ENCODE measurements at places on chromosomes 5 and 9.

DNA sequence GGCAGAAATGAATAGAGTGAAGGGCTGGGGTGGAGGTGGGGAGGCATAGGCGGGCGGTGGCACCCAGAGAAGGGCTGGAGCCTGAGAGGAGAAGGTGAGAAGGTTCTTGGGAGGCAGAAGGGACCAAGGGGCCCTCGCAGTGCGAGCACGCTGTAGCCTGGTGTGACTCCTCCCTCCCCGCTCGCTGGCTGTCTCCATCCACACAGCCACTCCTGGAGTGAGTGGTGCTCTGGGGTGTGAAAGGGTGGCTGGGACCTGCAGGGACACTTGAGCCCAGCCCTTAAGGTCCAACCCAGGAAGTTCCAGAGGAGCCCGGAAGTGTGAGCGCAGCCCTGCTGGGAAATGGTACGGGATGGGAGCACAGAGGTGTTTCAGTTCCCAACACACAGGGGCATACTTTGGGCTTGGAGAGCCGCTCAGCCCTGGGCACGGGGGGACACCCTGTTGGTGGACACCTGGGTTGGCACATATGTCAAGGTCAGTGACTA, 9.3 kb upstream of the SCGB3A1 start:
- no peak for DNase-seq

GRCh38 chr9:129182625-129183494, 4.8 kb upstream of the IER5L start:
- DNase-seq, result peak; percentile 68

DNA sequence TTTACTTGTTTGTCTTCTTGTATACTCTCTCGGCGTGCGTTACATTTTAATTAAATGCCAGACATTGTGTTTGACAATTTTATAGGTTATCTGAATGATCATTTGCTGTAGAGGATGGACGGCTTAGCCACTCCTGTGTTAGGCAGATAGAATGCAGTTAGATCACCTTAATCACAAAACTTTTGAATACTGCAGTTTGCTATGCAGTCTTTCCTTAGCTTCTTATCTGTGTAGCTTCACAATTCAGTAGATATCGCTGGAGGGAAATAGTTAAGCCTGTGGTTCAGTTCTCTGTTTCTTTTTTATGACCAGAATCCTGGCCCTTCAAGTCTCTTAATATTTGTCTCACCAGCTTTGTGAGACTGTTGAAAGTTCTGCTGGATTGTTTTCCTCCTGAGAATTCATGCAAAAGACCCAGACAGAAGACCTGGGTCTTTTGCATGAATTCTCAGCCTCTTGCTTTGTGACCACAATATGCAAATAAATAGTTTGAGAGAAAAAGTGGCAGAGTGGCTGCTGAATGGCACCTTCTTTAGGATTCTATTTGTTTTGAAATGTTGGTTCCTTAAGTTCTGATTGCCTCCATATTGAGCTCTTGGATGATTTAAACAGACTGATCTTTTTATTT, 40.2 kb downstream of the RASA1 start:
- DNase-seq, result no peak

DNA sequence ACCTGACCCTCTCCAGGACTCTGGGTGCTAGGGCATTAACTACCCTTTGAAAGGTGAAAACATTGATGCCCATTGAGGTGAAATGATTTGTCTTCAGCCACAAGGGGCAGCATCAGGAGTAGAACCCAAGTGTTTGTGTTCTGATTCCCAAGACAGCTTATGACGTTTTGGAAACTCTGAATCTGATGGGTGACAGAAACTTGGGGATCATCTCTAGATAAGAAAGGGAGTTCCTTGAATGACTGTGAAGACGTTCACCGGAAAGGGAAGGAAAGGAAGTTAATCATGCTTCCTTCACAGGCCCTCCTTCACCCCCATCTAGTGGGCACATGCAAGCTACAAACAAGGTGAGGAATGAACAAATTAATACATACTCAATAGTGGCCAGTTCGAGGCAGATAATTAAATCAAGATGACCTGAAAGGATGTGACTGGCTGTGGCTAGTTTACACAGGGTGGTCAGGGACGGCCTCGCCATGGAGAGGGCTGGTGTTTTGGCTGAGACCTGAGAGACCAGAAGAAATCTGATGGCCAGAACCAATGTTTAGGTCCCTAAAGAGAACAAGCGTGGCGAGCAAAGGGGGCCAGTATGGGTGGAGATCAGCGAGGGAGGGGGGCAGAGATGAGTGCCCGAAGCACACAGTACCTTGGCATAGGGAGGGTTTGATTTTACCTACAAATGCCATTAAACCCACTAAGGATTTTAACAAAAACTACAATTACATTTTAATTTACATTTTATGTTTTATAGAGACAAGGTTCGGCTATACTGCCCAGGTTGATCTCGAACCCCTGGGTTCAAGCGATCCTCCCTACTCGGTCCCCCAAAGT, 937 bp upstream of the SLC26A2 start:
- no peak for DNase-seq

DNA sequence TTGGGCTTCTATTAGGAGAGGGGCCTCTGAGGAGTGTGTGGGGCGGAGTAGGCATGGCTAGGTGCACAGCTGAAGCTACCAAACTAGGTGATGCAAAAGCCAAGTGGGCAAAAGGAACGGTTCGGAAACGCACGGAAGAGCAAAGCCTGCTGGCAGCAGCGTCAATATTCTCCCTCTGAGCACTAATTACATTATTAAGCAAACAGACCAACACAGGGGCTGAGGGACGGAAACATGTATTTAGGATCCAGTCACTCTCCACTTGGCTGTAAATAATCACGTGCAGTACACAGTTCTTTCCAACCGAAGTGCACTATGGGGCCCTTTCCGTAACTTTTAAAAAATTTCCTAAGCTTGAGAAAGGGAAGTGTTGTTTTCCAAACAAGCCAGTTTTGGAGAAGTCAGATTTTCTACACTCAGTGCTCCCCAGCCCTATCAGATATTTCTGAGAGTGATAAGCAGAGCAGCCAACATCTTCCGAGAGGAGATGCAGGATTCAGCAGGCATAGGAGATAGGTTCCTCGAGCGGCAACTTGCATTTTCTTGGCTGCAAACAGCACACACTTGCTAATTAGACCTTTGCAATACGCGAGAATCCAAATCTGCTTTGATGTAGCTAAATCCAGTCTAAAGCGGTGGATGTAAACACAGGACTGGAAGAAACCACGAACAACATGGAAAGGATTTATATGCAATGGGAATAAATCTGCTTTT, 217.2 kb upstream of the TBCA start:
- DNase-seq, result no peak

DNA sequence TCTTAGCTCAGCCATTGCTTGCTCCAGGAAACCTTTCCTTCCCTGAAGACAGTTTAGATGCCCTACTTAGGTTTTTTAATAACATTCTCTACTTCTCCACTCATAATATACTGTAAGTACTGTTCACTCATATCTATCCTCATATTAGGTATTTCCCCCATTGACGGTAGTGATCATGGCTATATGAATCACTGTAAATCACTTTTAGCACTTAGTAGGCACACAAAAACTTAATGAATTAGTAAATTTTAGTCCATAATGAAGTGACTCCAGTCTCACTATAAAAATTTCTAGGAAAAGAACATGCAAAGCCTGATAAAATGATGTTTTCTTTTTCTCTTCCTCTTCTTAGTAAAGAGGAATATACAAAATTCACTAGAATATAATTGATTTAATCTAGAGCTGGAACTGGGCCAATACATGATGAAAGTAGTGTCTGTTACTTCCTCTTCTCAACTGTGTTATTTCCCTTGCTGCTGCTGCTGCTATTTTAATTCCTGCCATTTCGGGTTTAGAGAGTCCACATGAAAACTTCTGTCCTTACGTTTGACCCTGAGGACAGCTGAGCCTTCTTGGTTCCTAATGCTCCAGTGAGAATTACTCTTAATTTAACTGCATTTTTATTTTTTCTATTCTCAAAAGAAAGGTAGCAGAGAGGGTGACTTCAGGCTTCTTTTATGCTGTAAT, 73.5 kb downstream of the LNPEP start:
- no peak for DNase-seq

GRCh38 chr5:172599204-172599567, 41.9 kb upstream of the NEURL1B start:
- DNase-seq, result no peak

GRCh38 chr5:3299441-3299840, 296.2 kb upstream of the IRX1 start:
- DNase-seq, result no peak

GRCh38 chr9:114476891-114477469, 28.3 kb downstream of the WHRN start:
- DNase-seq, result no peak

DNA sequence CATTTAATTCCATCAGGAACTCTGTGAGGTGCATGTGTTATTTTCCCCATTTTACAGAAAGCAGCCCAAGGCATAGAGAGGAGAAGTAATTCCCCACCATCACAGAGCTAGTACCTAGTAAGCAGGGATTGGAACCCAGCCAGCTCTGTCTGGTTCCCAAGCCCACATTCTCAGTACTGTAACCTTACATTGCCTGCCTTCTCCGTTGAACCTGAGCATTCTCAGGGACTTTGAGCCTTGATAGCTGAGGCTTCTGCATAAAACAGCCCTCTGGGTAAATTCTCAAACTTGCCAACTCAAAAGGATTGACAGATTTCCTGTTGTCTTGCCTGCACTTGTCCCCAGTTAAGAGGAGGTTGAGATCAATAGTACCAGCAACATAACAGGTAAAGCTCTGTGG, 9.2 kb upstream of the GLE1 start:
- no peak for DNase-seq

All from nephron progenitor cell (in vitro differentiated cells).